ENCODE measurements at places on chromosomes 1 and 21. TPM values are rescaled to one million over a fixed set of nuclear protein-coding genes. Genes with fewer than 3 reads are reported as not detected.

The PIK3R3 gene
- 36.3 TPM for total RNA-seq

The PLOD1 gene
- total RNA-seq, result 156 TPM

The FBLIM1 gene
- 4.3 TPM for total RNA-seq

The LAMB3 gene
- 0.85 TPM for total RNA-seq

The UBASH3A gene
- 0.33 TPM for total RNA-seq

The LDLRAD1 gene
- total RNA-seq, result not detected

The S100A3 gene
- total RNA-seq, result 12.0 TPM

The RLF gene
- 15.7 TPM for total RNA-seq

The UTP25 gene
- total RNA-seq, result 9.5 TPM

The ZNF593OS gene
- total RNA-seq, result not detected

The KRTAP7-1 gene
- total RNA-seq, result not detected

The ANKRD65 gene
- 1.9 TPM for total RNA-seq

The ZNF695 gene
- 14.7 TPM for total RNA-seq
